ENCODE measurements at places on chromosomes 6 and 20.

- DNase-seq = no peak
These were observed 71.4 kb downstream of the LRRC1 start for GRCh38 chr6:53866226-53866625.

DNA sequence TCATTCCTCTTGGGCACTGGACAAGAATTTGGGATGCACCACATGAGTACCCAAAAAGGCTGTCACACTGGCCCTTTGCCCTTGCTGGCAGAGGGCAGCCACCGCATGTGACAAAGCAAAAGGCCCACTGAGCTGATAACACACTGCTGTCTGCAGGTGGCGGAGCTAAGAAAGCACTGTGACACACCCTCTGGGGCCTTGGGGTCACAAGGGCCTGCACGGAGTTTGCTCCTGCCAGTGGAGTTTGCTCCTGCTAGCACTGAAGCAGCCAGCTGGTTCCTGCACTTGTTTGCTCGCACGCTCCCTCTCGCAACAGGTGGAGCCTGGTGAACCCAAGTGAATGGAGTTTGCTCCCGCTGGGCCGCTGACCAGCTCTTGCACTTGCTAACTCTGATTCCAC lies 132.6 kb downstream of the LCA5 start:
- no peak for DNase-seq

DNA sequence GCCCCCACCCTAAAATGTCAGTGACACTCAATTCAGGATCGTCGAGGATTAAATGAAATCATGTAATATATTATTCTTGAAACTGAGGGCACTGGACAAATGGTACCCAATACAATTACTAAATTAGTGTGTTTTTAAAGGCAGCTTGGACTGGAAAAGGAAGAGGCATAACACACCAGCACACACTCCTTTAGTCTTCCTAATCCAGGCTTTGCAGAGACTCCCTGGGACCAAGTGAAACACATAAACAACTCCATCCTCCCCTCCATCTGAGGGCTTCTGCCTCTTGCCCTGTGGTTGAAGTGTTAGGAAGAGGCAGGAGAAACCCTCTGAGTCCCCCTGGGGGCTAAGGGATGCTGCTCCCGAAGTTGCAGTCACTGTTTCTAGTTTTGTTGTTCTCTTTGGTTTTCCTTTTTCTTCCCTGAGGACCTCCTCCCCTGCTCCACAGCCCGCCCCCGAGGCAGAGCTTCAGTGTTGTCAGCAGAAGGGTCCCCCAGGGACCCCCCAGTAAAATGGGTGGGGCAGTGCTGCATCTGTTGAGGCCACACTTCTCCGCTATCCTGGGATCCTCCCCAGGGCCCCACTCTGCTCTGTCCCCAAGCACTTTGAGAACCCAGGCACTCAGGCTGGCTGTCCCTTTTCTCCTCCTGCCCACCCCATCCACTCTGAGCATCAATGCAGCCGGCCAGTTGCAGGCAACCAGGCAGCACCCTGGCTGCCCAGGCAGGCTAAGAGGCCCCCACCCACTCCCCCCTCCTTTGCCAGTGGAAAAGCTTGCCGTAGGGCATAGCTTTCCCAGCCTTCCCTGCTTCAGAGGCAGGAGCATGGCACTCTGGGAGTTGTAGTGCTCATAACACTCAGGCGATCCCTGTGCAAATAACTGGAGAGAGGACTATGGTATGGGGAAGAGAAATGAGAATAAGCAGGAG lies 5.9 kb downstream of the TMEM63B start:
- DNase-seq = no peak

- DNase-seq = no peak
These were observed 38.8 kb upstream of the ID1 start for GRCh38 chr20:31566319-31566657.

GRCh38 chr6:24004062-24004461 lies 122.0 kb upstream of the NRSN1 start:
- DNase-seq = no peak

DNA sequence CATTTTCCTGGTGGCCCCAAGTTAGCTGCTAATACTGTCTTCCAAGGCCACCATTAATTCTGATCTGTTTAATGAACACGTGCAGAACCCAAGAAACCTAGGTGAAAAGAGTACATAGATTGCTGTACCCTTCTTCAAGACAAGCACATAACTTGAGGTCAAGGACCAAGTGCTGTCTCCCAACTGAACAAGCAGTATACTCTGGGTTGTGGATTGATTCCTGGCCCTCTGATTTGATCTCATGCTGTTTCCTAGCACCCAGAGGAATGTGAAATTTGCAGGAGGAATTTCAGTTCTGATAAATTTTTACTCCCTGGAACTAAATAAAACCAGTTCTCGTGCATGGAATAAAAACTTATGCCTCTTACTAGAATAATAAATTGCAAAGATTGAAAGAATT lies 75.6 kb downstream of the MTFR2 start:
- DNase-seq = no peak

GRCh38 chr6:16993396-16993795 lies 108.5 kb upstream of the STMND1 start:
- no peak for DNase-seq

DNA sequence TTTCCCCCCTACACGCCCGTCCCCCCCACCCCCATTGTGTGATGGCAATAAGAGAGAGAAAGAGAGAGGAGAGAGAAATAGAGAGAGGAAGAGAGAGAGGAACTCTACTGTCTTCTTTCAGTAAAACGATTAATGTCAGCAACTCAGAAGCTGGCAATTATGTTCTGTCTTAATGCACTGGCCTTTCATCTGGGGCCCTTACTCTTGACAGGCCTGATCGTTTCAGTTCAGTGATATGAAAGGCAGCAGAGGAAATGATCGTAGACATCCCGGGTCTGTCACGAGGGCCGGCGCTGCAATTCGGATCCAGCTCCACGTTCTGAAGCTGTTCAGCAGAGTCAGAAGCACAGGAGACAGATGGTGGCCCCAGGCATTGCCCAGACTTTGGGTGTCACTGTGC lies 308.9 kb downstream of the ZNF217 start:
- DNase-seq = no peak

- DNase-seq = no peak
These were observed 239.1 kb downstream of the THBS2 start for GRCh38 chr6:169014211-169015197.

DNA sequence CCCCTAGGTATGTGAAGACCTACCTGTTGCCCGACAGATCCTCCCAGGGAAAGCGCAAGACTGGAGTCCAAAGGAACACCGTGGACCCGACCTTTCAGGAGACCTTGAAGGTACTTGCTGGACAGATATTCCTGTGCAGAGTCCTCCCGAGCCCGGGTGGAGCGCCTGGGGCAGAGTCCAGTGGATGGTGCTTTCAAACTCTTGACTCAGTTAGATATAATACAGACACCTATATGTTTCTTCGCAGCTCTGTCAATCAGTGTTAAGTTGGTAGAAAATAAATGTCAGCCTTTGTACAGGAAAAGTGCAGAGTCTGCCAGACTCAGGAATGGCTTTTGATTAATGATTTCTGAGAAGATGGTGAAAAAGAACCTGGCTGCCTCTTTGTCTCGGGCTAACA lies 67.2 kb downstream of the EZR start:
- DNase-seq = no peak

GRCh38 chr6:116359131-116359530 lies 11.6 kb upstream of the DSE start:
- no peak for DNase-seq

- DNase-seq = no peak
These were observed 73.7 kb upstream of the HIVEP1 start for GRCh38 chr6:11938285-11938890.

DNA sequence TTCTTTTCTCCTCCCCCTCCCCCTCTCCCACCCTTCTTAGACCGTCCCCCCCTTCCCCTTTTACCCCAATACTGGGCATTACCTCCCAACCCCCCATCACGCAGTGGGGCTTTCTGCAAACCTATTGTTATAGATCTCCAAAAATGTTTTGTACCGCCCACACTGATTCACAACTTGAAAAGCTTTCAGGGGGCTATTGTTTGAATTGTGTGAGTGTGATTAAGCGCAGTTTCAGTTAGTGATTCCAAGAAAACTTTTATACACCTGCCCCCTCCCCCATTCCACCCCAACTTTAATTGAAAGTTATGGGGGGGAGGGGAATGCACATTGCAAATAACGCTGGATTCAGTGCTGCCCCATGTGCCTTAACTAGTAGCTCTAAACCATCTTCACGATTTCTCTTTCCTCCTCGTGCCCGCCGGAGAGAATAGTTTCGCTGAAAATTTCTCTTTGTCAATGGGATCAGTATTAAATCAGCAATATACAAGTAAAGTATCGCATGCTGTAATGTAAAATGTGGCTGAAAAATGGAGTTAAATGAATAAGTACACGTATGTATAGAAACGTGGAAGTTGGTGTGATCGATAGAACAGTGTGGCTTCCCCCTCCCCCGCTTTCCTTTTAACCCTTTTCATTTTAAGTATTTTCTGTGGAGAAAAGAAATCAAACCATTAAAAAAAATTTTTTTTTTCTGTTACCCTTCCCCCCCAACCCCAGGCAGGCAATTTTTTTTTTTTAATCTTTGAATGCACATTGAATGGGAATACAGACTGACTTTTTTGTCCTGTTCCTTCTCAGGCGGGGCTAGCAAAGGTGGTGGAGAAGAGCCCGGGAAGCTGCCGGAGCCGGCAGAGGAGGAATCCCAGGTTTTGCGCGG lies 632 bp downstream of the LIN28B start:
- DNase-seq = no peak

DNA sequence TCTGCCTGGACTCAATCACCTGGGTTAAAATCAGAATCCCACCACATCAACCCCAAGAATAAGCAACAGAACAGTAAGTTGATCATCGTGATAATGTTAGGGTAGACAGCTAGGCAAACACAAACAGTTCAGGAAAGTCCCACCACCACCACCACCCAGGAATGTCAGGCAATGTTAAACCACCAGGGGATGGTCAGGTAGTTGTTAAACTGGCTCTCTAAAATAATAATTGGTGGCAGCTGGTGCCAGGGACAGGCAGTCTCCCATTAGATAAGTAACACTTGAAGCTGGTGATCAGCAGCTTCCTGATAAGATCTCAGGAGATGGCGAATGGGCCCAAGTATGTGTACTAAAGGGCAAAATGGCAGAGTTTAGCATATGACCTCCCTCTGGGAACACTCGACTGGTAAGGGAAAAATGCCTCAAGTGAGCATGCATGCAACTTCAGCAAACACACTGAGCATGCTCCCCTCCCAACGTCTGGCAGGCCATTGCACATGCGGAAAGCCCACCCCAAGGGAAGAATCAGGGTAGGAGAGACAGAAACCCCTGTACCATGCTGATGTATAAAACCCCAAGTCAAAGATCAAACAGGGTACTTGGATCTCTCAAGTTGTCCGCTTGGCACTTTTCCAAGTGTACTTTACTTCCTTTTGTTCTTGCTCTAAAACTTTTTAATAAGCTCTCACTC lies 66.6 kb downstream of the IPCEF1 start:
- DNase-seq = no peak

GRCh38 chr6:122472022-122472340 lies 374 bp upstream of the SERINC1 start:
- no peak for DNase-seq

DNA sequence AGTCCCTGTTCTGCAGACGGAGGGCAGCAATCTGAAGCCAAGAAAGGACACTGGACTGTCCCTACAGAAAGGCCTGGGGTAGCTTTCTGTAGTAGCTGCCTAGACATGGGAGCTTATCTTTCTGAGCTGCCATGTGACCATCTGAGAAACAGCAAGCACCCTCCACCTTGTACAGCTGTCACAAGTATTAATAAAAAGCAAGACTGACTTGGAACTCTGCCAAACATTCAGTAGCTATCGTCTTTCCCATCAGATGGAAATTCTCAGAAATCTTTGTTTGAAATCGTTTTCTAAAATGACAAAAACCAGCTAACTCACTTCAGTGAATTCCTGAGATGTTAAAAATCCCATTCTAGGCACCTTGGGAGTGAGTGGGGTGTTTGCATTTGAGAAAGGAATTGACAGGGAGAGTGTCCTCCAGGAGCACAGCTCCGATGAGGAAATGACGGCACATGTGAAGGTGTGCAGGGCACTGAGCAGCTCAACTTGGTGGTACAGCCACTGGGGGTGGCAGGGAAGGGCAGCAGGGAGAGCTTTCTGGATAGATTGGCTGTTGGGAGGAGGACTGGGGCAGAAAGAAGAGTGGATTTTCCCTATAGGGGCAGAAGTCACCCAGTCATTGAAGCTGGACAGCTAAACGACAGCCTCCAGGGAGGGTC lies 24.5 kb downstream of the ACSS1 start:
- no peak for DNase-seq

DNA sequence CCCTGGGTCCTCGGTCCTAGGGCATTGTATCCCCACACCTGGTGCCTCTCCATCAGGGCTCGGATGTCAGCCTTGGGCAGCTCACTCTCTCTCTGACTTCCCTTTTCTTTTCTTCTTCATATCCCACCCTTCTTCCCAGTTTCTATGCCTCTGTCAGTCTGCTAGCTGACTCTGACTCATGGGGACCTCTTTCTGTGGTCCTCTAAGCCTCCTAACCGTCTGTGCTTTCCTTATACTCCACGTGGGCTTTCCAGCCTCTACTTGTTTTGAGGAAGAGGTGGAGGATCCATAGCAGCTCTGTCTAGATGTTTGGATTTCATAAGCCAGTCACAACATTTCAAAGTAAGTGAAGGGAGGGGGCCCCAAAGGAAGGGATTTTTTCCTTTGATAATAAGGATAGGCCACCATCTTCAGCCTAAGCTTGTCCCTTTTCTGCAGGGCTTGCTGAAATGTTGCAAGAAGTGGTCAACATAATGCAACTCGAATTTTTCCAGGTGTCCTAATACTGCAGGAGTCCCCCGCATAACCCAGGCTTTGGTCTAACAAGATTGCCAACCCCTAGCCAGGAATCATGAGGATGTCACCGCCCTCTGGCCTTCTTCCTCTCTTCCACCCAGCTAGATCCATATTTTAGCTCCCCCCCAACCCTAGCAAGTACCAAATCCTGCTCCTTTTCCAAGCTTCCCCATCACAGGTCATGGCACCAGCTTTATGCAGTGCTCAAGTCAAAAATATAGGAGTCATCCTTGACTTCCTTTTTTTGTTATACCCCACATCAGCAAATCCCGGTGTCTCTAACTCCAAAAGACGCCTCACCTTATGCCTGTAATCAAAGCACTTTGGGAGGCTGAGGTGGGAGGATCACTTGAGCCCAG lies 8.7 kb upstream of the PLTP start:
- no peak for DNase-seq

- DNase-seq = no peak
These were observed 438.1 kb downstream of the HACE1 start for GRCh38 chr6:104421650-104422049.

DNA sequence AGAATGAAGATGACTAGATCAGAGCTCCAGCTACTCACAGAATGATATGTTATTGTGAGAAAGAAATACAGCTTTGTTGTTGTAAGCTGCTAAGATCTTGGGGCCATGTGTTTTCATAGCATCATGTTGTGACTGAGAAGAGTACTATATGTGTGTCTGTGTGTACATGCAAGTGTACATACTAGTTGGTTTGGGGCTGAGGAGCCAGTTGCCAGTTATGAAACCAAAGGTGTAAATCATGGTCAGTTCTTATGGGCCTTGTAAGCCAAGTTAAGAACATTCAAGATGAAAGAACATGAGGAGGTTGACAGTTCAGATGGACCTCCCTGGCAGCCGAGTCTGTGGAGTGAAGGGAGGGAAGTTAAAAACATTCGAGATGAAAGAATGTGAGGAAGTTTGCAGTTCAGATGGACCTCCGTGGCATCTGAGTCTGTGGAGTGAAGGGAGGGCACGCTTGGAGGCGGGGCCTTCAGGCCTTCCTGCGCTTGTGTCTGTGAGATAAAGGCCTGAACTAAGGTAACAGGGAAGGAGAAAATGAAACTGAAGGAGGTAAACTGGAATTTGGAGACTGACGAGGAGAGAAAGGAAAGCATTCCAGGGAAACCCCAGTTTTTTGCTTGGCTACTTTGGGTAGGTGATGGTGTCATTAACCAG lies 13.9 kb downstream of the AFDN start:
- DNase-seq = no peak

- DNase-seq = no peak
These were observed 1.8 kb upstream of the RNF24 start for GRCh38 chr20:4017051-4017712.

All from stimulated activated CD4-positive, alpha-beta T cell treated with anti-CD3 and anti-CD28 coated beads, Interleukin-12 subunit alpha, Interleukin-12 subunit beta, amount 100 ng/mL, for 4 hours (primary cell).